NCI-H510A (cell line): ENCODE measurements at places on chromosomes 11 and 22.

GRCh38 chr11:43356336-43356735 lies 2.4 kb upstream of the TTC17 start:
- no peak for DNase-seq

- DNase-seq, result no peak
Measured at GRCh38 chr11:8307601-8308000, 43.9 kb upstream of the LMO1 start.

DNA sequence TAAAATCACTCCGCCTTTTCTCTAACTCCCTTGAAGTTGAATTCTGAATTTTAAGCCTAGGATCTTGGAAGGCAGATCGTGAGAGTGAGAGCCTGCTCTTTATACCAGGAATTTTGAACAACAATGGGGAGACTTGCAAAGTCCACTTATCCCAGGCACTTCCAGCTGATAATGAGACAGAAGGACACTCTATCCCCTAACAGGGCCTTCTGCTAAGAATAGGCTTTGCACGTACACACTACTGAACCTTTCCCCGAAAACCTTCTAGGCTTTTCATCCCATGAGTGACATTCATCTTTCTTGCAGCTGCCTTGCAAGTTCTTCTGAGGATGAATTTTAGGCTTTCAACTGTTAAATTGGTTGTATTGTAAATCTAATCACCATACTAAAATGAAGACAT lies 44.0 kb upstream of the WT1 start:
- no peak for DNase-seq

DNA sequence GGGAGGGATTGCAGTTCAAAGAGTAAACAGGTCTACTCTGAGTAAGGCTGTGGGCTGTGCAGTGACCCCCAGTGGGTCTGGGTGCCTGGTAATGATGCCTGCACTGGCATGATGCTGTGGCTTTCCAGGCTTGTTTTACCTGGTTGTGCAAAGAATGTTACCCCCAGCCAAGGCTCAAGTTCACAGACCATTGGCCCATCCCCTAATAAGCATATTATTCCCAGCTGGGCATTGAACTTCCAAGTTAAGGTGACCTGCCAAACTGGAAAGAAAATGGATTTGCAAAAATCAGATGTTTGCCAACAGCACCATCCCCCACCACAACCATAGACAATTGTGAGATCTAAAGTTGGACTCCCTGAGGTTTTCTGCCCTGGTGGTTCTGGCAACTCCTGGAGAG lies 7.9 kb upstream of the EHF start:
- DNase-seq, result no peak

GRCh38 chr11:61700720-61701119 lies 20.5 kb downstream of the DAGLA start:
- no peak for DNase-seq

GRCh38 chr11:35518766-35519165 lies 6.7 kb downstream of the PAMR1 start:
- no peak for DNase-seq

- no peak for DNase-seq
Measured at GRCh38 chr11:21707116-21707739, 485.7 kb upstream of the ANO5 start.

- DNase-seq, result no peak
Measured at GRCh38 chr11:104432981-104433380, 269.0 kb upstream of the PDGFD start.

GRCh38 chr22:36510384-36510783 lies 3.5 kb upstream of the FOXRED2 start:
- no peak for DNase-seq

DNA sequence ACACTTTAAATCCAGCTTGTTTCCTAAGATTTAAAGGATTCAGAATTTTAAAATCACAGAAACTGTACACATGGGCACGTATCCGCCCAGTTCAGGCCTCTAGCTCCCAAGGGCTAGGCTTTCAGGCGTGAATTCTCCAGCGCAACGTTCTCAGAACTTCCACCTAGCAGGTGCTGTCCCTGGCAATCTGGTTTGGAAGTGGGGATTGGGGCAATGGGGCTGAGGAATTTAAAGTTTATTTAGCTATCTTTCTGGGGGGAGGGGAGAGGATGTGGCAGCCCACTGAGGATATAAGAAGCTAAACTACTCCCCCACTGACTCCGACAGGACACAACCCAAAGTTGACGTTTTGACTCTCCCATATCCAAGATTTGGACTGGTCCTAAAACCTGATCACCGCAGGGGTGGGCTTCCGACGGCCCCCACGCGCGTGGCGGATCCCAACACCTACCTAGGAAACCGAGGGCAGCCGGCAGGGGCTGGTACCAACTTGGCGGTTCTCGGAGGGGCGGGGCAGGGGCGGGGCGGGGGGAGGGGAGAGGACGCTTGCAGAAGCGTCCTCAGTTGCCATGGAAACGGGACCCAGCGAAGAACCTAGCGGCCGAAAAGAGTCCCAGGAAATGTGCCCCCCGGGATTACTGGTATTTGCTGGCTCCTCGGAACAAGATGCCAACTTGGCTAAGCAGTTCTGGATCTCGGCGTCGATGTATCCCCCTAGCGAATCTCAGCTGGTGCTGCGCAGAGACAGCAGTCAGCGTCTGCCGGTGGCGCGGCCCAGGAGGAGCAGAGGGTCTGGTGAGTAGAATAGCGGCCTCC lies at the start of gene HOATZ:
TSS of gene HOATZ (plus strand) at position 563 of the 816 bp plus-strand sequence. CDS start at position 570, 7 bp downstream.
- peak; percentile 23 for DNase-seq

DNA sequence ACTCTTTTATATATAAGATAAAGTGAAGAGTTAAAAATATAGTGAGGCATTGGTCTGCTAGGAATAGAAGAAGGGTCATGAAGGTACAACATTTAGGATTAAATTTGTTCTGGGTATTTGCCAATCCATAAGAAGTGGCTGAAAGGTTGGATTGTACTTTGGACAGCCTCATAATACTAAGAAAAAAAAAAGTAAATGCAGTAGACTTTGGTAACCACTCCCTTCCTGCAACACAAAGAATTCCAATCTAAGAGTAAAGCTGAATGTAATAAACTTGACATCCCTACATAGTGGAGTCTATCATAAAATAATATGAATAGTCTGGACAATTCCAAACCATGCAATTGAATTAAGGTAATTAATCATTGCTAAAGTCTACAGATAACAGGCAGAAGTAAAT lies 2294.4 kb downstream of the LRRC4C start:
- no peak for DNase-seq

DNA sequence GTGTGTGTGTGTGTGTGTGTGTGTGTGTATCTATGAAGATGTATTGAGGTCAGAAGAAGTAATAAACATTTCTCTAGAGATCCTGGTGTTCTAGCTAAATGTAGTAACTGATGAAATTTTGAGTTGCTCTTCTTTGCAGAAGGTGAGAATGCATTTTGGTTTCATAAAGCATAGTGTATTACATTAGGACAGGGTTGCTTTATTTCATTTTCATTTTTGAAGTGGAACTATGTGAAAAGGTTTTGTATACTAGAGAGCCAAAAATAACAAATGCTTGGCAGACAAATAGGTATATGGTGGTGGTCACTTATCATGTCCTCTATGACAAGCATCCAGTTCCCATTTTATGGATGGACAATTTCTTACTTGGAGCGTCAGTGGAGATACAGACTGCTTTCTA lies 99.0 kb downstream of the CASP12 start:
- no peak for DNase-seq

DNA sequence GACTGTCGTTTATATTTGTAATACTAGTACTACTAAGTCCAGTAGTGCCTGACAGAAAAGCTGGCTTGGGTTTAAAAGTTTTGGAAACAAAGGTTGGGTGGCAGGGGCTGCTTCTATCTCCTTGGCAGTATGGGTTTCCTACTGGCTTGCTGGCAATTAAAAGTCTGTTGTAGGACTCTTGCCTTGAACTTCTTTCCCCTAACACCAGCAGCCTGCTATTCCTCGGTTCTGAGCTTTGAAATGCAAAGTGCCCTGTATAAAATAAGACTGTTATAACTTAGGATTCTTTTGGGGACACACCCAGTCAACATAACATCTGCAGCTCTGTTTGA lies 1.3 kb downstream of the RNF169 start:
- DNase-seq, result no peak

GRCh38 chr11:30919389-30920152 lies 333.4 kb upstream of the MPPED2 start:
- DNase-seq, result no peak

GRCh38 chr11:133892126-133892525 lies 46.8 kb upstream of the SPATA19 start:
- no peak for DNase-seq
